ENCODE measurements at places on chromosomes 5 and 9.

DNA sequence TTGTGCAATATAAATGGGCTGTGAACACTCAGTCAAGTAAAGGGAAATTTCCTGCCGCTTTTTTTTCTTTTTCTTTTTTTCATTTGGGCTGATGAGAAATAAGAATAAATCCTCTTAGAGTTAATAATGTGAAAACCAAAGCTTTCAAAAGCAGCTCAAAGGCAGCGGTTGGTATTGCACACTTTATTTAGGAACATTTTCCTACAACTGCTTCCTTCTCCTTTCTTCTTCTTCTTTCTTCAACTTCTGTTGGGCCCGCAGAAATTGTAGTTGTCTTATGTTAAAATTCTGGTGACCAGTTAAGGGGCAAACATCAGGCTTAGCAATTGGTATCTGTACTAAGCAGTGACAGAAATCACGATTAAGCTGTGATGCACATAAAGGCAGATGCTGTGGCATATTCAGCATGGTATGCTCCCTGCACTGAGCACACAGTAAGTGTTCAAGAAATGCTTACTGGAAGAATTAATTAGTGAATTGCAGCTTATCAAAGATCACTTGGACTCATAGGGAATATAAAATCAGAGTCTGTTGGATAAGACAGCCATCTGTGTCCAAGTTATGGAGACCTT is 85.4 kb downstream of the ANKRD55 start:
- no peak for DNase-seq

GRCh38 chr5:164060786-164061355 is 555.5 kb downstream of the MAT2B start:
- no peak for DNase-seq

GRCh38 chr9:128764361-128764760 is 7.4 kb downstream of the ZER1 start:
- no peak for DNase-seq

- DNase-seq: no peak
These were observed 14.1 kb downstream of the RGS3 start for GRCh38 chr9:113477661-113478060.

- DNase-seq: no peak
These were observed 6.5 kb upstream of the AK1 start for GRCh38 chr9:127883959-127884358.

- peak; percentile 32 for DNase-seq
These were observed 9.9 kb downstream of the SNCB start for GRCh38 chr5:176620333-176620981.

- DNase-seq: no peak
These were observed 137.4 kb downstream of the PLK2 start for GRCh38 chr5:58322453-58322852.

DNA sequence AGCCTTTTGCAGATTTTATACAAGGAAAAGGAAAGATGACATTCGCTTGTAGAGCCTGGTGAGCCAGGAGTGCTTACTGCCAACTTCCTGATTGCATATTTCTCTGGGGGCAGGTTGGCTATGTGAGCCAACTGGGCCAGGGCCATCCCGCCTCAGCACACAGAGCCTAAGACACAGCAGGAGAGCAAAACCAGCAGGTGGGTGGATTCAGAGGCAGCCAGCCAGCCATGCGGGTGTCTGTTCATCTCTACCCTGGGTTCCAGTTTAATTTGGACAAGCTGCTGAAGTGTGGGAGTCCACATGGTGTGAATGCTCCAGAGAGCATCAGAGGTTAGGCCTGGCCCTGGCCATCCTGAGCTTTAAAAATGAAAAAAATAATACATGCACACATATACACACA is 291.4 kb downstream of the ARHGEF28 start:
- no peak for DNase-seq

GRCh38 chr9:135100725-135101410 is 13.4 kb downstream of the OLFM1 start:
- DNase-seq: no peak

DNA sequence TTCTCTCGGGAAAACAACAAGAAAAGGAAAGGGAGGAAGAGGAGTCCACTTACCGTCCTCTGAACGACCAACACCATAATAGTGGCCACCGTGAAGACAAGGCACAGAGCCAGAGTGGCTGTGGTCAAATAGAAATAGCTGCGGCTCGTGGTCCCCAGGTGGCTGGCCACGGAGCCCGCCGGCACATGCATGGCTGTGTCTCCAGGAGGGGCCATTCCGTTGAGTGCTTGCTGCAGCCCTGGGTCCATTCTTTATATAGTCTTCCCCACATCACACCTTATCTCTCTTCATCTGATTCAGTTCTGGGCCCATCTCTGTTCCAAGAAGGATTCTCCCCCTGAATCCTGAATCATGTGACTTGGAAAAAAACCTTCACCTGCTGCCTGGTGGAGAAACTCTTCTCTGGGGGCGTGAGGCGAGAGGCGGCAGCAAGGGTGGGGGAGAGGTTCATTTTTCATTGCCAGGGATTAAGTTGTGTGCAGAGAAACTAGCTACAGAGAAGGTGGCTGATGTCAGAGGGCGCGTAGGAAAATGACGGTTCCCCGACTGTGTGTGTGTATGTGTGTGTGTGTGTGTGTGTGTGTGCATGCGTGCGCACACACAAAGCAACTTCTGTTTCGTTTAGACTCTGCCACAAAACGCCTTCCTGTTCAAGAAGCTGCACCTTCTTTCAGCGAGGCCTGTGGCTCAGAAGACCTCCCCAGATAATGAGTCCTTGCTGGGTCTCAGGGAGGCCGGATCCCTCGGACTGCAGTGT is at the start of gene TNFSF8:
TNFSF8 (minus strand) TSS at position 536 of the 757 bp plus-strand sequence; CDS start at position 248, 288 bp downstream.
- no peak for DNase-seq

DNA sequence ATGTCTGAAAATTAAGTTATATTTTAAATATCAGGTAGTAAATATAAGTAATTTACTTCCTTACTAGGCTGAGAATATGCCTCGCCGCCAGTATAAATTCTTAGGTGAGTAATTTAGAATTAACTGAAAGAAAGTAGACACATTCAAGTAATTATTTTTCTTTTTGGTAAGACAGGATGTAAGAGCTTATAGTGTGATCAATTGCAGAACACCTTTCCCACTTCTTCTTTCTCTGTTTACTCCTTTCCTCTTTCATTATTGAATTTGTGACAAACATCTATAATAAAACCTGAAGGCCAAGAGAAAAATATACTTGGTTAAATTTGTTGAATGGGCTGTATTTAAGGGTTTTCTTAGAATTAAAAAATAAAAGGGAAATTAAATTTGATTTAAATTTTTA is 195.1 kb upstream of the CDKN2B start:
- no peak for DNase-seq

DNA sequence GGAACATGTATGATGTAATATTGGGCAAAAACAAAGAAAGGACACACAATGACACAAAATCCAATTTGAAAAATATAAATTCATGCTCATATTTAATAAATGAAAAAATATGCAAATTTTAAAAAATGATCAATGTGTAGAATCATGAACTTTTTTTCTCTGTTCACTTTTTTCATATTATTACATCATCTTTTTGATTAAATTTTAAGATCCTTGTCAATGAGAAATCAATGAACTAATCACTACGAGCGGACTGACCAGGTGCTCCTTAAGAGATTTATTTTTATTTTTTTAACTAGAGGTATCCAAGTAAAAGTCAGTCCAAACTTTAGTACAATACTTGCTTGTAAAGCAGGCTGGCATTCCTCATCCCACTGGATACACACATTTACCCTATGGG is 174.1 kb downstream of the CDK5RAP2 start:
- no peak for DNase-seq

GRCh38 chr5:1133510-1134201 is 21.8 kb upstream of the SLC12A7 start:
- no peak for DNase-seq

DNA sequence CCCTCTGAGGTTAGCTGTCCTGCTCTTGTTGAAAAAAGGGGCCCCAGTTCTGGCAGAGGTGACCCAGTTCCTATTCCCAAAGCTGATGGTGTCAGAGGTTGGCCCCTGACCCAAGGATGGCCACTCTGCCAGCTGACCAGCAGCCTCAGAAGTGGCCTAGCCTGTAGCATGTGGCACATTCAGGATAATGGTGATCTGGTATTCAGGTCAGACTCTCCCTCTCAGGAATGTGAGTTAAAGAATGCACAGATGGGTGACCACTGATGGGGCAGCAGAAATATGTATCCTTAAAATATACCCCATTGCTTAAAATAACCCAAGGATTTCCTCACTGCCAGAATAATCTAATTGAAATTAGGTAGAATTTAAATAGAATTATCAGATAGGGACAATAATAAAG is 369.2 kb downstream of the SEMA5A start:
- no peak for DNase-seq

DNA sequence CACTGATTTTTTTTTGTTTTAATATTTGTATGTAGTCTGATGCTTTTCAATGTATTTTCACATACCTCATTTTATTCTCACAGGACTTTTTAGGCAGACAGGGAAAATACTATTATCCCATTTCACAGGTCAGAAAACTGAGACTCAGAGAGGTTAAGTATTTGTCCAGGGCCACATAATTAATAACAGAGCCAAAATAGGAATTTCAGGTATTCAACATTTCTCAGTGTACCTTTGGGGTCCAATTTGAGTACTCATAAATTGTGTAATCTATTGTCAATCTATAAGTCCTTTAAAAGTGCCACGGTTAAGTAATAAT is 120.7 kb upstream of the GRHPR start:
- DNase-seq: no peak
